ENCODE measurements at places on chromosomes 1 and 21.

DNA sequence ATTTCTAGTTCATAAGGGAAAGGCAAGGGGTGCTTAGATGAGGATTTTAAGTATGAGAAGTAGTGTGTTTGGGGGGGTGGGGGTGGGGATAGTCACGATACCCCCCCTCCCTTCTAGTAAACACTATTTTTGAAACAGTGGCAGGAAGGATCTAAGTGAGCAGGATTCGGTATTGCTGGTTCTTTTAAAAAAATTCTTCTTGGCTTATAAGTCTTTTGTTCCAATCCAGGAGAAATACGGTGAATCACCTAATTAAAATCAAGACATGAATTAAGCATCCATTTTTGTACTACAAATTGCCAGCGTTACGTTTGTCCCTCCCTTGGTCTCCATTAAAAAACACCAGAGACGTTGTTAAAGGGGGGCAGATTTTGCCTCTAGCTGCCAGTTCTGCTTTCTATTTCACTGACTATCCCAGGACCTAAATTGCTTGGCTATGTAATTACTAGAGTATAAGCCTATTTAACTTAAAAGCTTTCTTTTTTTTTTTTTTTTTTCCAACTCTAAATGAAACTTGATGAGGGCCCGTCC, 911 bp downstream of the LMO4 start:
- peak; percentile 35 for DNase-seq

DNA sequence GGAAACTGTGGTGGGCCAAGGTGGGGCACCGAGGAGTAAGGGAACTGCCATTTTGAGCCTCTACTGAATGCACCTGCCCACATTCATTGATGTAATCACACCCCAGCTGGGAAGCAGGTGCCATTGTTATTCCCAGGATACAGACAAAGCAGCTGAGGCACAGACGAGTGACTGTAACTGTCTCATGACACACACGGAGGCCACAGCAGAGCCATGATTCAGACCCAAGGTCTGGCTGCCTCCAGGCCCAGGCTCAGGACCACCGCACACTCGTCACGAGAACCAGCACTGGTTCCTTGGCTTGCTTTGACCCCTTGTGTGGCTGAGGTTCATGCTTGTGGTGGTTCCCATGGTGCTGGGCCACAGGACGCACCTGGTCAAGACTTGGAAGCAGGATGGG, 45.6 kb upstream of the CLIC4 start:
- no peak for DNase-seq

- no peak for DNase-seq
Measured at GRCh38 chr1:210711825-210712612, 383.3 kb downstream of the HHAT start.

GRCh38 chr1:100413035-100413434, 60.7 kb downstream of the CDC14A start:
- no peak for DNase-seq

GRCh38 chr1:243301059-243301458, 45.2 kb downstream of the SDCCAG8 start:
- DNase-seq: no peak

DNA sequence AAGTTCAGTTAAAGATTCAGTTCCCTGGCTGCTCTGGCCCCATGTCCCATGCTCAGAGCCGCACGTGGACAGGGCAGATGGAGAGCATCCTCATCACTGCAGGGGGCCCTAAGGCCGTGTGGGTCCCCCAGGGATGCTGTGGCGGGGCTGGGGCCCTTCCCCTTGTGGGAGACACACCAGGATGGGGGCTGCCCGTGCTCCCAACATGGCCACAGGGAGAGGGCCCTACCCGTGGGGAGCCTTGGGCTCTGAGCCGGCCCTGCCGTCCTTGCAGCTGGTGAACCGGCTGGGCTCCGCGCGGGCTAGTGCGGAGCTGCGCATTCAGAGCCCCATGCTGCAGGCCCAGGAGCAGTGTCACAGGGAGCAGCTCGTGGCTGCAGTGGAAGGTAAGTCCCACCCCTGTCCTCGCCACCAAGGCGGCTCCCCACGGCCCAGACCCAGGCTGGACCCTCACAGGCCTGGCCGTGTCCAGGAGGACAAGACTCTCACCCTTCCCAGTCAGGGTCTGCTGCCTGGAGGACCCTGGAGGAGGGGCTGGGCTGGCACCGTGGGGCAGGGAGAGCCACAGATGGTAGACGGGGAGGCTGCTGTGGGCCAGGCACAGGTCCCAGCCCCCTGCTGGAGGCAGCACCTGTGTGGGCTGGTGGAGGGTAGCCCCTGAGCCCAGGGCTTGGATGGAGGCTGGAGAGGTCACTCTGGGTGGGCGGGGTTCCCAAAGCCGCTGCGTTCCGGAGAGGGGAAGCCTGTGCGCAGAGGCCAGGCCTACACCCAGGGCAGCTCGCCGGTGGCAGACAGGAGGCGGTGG, 53.8 kb downstream of the TRIM11 start:
- DNase-seq: no peak

DNA sequence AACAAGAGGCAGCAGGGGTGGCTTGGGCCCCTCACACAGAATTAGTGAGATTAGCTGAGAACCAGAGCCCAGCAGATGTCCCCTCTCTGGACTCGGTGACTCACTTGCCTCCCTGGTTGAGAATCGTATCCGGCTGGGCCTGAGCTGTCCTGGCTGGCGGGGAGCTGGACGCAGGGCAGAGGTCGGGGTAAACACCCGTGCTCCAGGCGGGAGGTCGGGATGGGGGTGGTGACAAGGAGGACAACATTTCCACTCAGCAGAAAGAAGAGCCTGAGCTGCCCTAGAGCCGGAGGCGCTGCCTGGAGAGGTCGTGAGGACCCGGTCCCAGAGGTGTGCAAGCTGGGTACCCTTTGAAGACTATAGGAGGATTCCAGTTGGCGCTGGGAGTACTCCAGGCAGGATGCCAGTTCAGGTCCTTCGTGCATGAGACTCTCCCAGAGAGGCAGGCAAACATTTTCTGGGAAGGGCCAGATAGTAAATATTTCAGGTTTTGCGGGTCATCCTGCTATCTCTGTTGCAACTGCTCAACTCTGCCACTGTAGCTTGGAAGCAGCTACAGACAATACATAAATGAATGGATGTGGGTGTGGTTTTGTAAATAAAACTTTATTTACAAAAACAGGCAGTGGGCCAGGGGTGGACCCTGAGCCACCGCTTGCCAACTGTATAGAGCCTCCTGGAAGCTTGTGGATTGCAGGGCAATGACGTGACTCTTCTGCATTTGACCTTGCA, 116.8 kb upstream of the WNT4 start:
- no peak for DNase-seq

- DNase-seq: peak; percentile 4
Measured at GRCh38 chr1:76593618-76594017, 273.7 kb upstream of the ST6GALNAC5 start.

DNA sequence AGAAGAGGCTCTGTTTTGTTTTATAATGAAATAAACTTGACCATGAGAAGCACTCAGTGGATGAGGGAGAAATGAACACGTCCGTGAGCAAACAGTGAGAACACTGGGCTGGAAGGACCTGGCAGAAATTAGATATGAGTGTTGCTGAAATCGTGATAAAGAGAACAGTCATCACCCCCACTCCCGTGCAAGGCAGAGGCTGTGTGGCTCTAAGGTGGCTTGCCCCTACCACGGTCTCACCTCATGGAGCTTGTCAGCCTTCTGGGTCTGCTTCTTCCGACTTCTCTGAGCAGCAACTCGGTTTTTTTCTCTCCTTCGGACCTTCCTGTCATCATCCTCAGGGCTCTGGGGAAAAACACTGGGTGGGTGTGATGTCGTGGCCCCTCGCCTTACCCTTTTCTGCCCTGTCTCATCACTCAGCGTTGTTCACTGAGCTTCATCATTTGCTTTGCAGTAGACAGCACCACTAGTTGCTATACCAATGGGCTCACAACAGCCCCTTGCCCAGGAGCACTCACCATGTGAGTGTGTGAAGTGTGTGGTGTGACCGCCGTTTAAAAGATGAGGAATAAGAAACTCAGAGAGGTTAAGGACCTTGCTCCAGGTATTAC, 2.8 kb downstream of the BATF3 start:
- peak; percentile 58 for DNase-seq

GRCh38 chr1:167426716-167427115, 91.6 kb downstream of the CD247 start:
- no peak for DNase-seq

DNA sequence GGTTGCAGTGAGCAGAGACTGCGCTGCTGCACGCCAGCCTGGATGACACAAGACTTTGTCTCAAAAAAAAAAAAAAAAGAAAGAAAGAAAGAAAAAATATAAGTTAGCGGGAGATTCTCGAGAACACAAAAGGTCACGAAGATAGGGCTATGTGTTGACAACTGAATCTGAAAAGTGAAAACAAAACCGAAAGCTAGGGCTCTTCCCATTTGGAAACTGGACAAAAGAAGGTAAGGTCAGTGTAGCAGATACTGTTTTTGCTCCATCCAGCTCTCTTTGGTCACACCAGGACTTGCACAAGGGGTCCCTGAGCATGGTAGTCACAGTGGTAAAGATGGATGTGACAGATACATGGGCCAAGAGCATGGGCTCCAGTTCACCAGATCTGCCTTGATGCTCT, 60.4 kb upstream of the MAP10 start:
- no peak for DNase-seq

DNA sequence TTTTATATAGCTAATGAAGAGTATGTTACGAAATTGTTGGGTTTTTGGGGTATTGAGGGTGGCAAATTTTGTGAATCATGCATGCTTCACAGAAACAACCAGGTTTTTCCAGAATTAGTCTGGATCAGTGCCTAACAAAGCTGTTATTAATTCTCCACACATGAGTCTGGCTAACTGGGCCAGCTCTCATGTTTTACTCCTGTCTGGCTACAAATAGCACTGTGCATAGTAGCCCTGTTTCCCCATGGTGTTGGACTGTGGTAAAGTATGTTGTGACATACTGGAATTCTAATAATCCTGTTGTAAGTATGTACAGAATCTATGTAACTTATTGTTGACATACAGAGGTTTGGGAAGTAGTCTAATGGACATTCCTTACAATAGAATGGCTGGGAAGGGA, 35.8 kb downstream of the S100B start:
- DNase-seq: no peak

- no peak for DNase-seq
Measured at GRCh38 chr1:80926531-80926930, 874.2 kb upstream of the ADGRL2 start.

GRCh38 chr1:19448491-19449439, 36.6 kb downstream of the CAPZB start:
- peak; percentile 64 for DNase-seq

GRCh38 chr1:244325056-244325758, 126.5 kb downstream of the ADSS2 start:
- DNase-seq: peak; percentile 78

- no peak for DNase-seq
Measured at GRCh38 chr1:233240371-233240770, 55.2 kb downstream of the PCNX2 start.

- no peak for DNase-seq
Measured at GRCh38 chr1:183932412-183932811, 105.1 kb downstream of the COLGALT2 start.

DNA sequence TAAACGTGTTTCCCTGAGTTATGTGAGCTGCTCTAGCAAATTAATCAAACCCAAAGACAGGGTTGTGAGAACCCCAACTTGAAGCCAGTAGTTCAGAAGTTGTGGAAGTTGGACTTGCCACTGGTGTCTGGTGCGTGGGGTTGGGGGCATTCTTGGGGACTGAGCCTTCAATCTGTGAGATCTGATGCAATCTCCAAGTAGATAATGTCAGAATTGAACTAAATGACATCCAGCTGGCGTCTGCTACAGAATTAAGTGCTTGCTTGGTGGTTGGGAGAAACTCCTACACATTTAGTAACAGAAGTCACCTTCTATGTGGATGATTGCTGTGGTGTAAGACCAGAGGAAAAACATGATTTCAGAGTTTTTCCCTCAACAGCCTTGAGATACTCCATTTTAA, 207.4 kb downstream of the FGGY start:
- DNase-seq: no peak

All from activated CD4-positive, alpha-beta T cell treated with anti-CD3 and anti-CD28 coated beads, Interleukin-10, Interleukin-2, amounts not matched to agents 100 ng/mL and 50 ng/mL, durations not matched to agents 16 hours and 8 hours (primary cell).